Amniotic stem cell (primary cell): ENCODE measurements at places on chromosomes 12 and 14.

DNA sequence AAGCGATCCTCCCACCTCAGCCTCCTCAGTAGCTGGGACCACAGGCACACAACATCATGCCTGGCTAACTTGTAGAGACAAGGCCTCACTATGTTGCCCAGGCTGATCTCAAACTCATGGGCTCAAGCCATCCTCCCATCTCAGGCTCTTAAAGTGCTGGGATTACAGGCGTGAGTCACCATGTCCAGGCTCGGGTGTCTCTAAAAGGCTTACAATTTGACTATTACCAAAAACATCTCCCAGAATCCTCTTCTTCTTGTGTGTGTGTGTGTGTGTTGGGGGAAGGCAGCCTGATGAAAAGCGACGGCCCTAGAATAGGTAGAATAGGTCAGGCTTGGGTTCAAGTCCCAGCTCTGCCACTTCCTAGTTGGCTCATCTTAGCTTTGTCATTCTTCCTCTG, 16.8 kb downstream of the MSI1 start:
- DNase-seq: no peak

- no peak for DNase-seq
Observed at GRCh38 chr12:93011100-93011499, 82.0 kb upstream of the EEA1 start.

DNA sequence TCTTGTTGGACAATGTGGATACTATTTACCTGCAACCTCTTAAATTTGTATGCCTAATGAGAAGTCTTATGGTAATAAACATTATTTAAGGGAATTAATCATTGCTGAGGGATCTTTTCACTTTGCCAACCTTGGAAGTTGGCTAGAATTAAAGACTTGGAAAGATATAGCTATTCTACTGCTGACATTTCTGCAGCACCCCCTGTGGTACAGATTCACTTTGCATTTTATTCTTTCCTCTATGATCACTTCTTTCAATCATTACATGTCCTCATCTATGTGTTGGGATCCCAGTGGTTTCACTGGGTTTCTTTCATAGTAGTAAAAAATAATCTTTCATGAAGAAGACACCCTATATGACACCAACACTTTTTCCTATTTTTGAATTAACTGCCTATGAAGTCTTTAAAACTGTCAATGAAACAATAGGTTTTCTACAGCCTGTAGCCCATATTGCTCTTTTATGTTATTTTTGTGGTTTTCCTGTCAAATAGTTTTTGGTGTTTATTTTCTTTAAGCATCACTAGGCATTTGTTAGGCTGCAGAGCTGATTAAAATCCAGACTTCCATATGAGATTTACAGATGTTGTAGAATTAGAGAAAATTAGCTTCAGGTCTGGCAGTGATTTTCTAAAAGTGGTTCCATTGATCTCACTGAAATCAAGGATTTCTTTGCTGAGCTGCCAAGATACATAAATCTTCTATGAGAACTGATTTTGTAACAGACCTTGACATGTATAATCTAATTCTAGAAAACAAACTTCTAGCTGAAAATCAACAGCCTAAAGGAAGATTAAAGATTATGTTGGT, 256.1 kb downstream of the NAV3 start:
- DNase-seq: no peak

- no peak for DNase-seq
Observed at GRCh38 chr12:53964315-53964713, 8.6 kb upstream of the HOXC11 start.

GRCh38 chr12:132210223-132211055, 66.2 kb downstream of the NOC4L start:
- no peak for DNase-seq

GRCh38 chr12:6229224-6230218, 29.3 kb downstream of the CD9 start:
- peak; percentile 74 for DNase-seq

GRCh38 chr12:96670334-96670899, 181.0 kb downstream of the CFAP54 start:
- no peak for DNase-seq

GRCh38 chr14:71481021-71481654, 451.1 kb upstream of the RGS6 start:
- DNase-seq: no peak

DNA sequence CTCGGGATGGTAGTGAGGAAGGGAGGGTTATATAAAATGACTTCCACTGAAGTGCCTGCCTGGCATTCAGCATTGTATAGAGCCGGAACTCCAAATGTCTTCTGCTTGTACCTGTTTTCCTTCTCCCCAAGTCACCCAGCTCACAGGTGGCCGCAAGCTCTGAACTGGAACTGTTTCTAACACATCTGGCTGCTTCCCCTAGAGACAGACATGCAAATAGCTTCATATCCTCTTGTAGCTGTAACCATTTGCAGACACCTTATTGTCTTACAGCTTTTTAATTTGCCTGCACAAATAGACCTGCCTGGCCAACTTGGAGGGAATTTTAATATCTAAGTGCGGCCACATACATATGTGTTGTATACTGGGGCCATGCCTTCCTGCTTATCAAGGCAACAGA, 126.0 kb downstream of the CHST11 start:
- no peak for DNase-seq

GRCh38 chr12:80299976-80300375, 144.1 kb upstream of the PTPRQ start:
- no peak for DNase-seq
